ENCODE measurements at places on chromosomes 1 and 21.

DNA sequence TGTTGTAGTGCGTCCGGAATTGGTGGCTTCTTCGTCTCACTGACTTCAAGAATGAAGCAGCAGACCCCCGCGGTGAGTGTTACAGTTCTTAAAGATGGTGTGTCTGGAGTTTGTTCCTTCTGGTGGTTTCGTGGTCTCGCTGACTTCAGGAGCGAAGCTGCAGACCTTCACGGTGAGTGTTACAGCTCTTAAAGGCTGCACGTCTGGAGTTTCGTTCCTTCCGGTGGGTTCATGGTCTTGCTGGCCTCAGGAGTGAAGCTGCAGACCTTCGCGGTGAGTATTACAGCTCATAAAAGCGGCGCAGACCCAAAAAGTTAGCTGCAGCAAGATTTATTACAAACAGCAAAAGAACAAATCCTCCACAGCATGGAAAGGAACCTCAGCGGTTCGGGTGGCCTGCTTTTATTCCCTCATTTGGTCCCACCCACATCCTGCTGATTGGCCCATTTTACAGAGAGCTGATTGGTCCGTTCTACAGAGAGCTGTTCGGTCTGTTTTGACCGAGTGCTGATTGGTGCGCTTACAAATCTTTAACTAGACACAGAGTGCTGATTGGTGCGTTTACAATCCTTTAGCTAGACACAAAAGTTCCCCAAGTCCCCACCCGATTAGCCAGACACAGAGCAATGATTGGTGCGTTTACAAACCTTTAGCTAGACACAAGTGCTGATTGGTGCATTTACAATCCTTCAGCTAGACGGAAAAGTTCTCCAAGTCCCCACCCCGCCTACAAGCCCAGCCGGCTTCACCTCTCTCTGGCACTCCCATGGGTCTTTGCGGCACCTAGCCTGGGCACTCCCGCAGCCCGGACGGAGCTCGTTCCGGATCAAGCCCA, 49.6 kb upstream of the KRTAP19-8 start:
- DNase-seq: no peak

GRCh38 chr1:188006354-188006753, 1177.6 kb downstream of the PLA2G4A start:
- DNase-seq: no peak

DNA sequence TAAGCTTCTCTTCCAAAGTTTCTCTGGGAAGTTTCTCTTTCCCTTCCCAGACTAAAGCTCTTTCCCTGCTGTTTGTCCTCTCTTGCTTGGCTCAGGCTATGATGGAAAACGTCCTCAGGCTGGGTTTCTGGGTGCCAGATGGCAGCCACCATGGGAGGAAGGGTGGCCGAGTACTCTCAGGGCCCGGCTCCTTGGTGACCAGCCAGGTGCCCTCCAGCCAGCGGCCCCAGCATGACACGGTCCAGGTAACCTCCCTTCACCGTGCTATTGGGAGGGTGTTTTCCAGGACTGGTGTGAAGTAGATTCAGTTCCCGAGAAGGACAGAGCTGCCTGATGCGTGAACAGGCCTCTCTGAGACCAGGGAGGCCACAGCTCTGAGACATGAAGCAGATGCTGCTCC, 60.3 kb downstream of the KIF26B start:
- no peak for DNase-seq

GRCh38 chr21:26834181-26834905, 10.9 kb downstream of the ADAMTS1 start:
- no peak for DNase-seq

DNA sequence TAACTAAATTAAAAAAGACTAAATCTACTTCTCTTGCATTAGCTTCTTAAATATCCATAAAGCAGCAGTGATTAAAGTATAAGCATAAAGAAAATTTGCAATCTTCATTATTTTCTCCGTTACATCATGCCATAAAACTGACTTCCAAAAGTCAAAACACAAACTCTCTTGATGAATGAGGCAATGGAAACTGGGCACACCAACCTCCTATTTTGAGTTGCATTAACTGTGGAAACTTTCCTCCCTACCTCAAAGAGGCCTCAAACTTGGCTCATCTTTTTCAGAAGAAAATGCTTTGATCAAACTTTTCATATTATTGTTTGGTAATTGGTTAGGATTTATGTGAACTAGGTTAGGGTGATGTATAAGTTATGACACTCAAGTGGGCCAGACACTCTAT, 4.1 kb upstream of the BTG3 start:
- DNase-seq: no peak

- no peak for DNase-seq
Measured at GRCh38 chr21:38293113-38293512, 36.3 kb downstream of the KCNJ15 start.

- DNase-seq: no peak
Measured at GRCh38 chr1:115255154-115255553, 82.9 kb downstream of the NGF start.

- DNase-seq: no peak
Measured at GRCh38 chr1:66282891-66283621, 250.9 kb upstream of the SGIP1 start.

GRCh38 chr1:8477166-8477982, 159.5 kb downstream of the SLC45A1 start:
- no peak for DNase-seq

DNA sequence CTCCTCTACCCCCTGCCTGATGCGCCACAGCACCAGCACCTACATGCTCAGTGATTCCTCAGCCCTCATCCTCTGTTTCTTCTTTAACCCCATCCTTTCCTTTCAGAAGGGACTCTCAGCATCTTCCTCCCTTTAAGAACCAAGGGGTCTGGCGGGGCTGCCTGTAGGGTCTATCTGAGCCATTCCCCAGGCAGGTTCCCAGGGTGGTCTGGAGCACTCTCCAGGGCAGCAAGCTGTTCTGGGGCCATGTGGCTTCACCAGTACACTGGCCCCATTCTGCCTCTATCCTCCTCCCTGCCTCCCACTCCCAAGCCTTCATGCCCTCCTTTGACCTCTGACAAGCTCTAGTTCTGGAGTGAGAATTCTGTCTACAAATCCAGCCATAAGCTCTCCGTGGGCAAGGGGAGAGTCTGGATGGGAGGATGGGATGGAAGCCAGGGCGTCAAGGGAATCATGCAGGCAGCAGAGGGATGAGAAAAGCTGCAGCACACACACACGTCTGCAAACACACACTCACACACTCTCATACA, 10.4 kb downstream of the BATF3 start:
- DNase-seq: no peak

DNA sequence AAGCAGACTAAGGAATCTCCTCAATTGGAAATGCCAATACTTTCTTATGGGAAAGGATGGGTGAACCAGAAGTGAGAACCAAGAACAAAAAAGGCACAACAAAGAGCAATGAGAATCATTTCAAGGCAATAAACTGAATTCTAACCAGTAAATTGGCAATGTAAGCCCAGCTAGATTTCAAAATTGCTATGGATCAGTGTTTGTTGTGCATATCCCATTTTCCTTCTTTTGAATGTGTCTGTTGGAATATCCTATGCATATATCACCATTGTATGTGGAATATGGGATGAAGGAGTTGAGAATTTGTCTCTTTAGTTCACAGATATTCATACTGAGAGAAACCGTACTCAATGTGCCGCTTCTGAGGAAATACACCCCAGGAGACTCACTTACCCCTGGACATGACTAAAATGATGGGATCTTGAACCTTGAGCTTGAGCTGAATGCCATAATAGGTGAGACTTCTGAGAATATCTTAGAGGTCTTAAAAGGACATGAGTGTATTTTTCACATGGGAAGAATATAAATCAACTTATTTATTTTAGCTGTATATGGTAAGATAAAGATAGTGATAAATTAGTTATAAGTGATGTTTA, 216.0 kb downstream of the BACH1 start:
- no peak for DNase-seq

DNA sequence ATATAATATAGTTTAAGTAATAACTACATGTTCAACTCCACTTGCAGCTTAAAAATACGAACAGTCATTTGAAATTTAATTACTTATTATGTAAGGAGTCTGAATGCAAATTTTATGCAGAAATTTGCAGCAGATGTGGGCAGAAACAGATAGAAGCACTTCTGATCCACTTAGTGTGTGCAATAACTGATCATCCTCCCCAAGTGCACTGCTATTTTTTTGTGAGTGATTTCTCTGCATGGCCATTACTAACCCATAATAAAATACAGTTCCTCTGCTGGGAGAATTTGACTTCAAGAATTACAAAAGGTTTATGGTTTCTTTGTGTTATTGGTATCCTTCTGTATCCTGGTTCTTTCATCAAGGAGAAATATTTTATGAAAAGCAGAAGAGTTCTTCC, 611.5 kb upstream of the RGS18 start:
- DNase-seq: no peak

DNA sequence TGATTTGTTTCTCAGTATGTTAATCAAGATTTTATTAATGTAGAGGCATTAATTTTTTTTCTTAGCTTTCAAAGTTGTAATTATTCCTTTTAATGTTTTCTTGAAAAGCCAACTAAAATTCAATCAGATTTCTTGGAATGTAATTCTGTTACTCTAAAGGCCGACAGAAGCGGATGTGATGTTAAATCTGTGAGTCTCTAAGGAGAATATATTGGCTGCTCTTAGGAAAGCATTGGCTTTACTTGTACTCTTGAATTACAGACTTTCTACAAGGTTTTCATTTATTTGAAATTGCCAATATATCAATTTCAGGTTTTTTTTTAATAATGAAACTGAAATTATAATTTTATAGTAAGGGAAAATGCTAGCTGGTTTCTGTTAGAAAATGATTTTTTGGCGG, 29.2 kb downstream of the RRP15 start:
- no peak for DNase-seq

DNA sequence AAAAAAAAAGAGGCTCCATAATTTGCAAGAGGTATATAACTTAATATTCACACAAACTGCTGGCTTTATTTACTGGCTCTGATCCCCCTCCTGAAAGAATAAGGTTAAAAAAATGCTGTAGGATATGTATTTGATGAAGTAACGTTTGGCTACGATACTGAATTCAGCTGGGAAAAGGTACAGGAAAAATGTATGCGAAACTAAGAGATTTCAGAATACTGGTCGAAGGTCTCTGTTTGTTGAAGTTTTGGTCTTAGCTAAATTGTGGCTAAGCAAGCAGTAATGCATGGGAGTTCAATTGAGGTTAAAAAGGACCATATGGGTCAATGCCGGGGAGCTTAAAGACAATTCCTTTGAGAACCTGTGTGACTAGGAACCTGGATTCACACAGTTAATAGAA, 355.5 kb upstream of the NCAM2 start:
- DNase-seq: no peak

GRCh38 chr1:97668945-97669344, 251.9 kb downstream of the DPYD start:
- DNase-seq: no peak

- no peak for DNase-seq
Measured at GRCh38 chr1:46412893-46413595, 18.9 kb downstream of the FAAH start.

DNA sequence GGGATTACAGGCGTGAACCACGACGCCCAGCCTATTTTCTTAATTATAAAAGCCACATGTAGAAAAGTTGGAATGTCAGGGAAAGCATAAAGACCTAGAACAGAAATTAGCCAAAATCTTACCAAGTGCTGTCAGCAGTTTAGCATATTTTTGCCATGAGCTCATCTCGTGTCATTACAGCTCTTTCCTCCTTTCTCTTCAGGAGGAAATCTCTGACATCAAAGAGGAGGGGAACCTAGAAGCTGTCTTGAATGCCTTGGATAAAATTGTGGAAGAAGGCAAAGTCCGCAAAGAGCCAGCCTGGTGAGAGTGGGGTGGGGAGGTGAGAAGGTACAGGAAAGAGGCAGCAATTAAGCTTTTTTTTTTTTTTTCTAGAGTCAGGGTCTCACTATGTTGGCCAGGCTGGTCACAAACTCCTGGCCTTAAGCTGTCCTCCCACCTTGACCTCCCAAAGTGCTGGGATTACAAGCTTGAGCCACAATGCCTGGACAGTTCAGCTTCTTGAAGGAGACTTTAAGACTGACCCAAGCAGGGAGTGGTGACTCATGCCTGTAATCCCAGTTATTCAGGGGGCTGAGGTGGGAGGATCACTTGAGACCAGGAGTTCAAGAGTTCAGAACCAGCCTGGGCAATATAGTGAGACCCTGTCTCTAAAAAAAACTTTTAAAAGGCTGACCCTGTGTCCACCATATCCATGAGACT, 8.4 kb upstream of the BGLAP start:
- no peak for DNase-seq

DNA sequence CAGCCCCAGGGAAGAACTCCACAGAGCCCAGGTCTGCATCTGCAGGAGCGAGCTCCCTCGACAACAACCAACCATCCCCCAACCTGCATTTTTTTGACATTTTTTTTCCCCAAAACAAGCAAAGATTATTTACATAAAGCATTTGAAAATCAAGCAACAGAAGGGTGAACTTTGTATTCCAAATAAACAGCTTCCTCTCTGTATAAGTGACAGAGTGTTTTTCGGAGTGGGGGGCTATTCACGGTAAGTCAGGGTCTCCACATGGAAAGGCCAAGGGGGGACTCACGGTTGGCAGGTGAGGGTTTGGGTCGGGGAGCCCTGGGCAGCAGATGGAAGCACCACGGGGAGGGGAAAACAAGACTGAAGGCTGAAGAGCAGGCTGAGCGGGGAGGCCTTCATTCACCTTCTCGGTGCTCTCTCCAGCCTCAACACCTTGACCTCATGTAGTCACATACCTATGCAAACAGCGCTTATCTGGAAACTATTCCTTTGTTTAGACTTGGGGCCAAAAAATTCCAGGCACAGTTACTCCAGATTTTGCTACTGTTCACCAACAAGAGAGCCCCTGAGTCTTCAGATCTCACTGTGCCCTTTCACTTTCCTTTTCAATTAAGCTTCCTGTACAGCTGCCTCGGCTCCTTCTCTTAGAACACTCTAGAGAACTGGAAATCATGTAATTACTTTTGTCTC, 27.6 kb downstream of the C2CD2 start:
- no peak for DNase-seq

- peak; percentile 77 for DNase-seq
Measured at GRCh38 chr1:226702957-226703831, 35.9 kb downstream of the ITPKB start.

GRCh38 chr1:117621316-117621715, 15.5 kb downstream of the TENT5C start:
- no peak for DNase-seq

- DNase-seq: no peak
Measured at GRCh38 chr1:241485145-241485544, 34.4 kb downstream of the FH start.

GRCh38 chr21:17911628-17912027, 92.5 kb upstream of the C21orf91 start:
- DNase-seq: no peak

DNA sequence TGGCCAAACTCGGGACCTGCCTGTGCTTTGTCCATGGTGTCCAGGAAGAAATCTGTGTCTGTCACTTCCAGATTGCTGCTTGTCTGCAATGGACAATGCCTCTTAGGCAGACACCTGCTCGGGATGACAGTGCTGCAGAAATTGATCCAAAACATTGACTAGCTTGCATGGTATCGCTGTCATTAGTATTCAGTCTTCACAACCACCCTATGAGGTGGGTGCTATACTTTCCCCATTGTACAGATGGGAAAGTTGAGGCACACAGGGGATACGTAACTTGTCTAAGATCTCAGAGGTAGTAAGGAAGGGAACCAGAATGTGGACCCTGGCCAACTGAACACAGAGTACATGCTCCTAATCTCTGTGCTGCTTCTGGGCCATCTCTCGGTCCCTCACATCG, 138.7 kb downstream of the DHRS3 start:
- no peak for DNase-seq

- DNase-seq: no peak
Measured at GRCh38 chr1:176693697-176694329, 230.8 kb downstream of the PAPPA2 start.

Measured in T-helper 9 cell (primary cell).